Cerebellar cortex (tissue), 1 donor: ENCODE measurements at places on chromosomes 2 and 18.

GRCh38 chr2:121906170-121906569, 150.7 kb downstream of the TSN start:
- no peak for DNase-seq

GRCh38 chr2:71950256-71951082, 197.2 kb downstream of the CYP26B1 start:
- no peak for DNase-seq

- no peak for DNase-seq
Measured at GRCh38 chr2:10433947-10434885, 13.9 kb downstream of the ODC1 start.

- DNase-seq, result peak; percentile 72
Measured at GRCh38 chr2:172944022-172944793, 131.4 kb upstream of the MAP3K20 start.

GRCh38 chr18:54261894-54262293, 7.4 kb upstream of the POLI start:
- no peak for DNase-seq

DNA sequence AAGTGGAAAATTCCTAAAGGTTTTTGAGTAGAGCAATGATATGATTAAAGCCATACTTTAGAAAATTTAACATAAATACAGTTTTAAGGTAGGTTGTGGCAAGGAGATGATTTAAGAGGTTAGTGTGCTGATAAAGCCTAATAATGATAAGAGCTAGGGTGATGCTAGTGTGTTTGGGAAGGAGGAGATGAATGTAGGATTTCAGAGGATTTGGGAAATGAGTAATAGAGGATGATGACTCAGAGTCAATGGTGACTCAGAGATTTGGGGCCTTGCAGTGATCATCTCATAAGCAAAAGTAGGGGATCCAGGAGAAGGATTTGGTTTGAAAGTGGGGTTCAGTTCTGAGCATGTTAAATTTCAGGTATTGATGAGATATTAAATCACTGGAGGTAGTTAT, 23.3 kb downstream of the STAMBP start:
- DNase-seq, result no peak

DNA sequence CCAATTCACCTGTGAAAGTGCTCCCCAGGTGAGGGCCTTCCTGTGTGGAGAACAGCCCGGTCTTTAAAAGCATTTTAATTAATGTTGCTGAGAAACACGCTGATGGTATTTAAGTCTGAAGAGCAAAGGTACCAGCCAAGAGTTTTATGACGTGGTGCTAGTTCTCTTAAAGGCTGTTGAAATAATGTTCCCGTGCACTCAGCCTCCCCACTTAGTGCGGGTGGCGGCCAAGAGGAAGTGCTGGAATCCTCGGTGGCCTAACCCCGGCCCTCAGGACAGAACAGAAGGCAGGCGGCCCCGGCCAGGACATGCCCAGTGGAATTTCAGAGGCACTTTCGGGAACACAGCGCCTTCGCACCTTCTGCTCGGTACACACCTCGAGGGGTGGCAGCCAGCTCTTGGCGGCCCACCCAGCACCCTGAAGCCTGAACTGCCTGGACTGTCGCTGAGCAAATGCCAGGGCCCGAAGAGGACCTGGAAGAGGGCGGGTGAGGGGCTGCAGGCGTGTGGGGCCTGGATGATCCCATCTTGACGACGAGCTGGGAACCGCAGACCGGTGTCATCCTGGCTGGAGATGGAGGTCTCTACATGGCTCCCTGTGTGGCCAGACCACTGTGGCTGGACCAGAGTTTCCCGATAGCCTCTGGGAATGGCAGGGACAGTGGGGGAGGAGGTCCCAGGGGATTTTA, 142.9 kb downstream of the ASB1 start:
- no peak for DNase-seq

DNA sequence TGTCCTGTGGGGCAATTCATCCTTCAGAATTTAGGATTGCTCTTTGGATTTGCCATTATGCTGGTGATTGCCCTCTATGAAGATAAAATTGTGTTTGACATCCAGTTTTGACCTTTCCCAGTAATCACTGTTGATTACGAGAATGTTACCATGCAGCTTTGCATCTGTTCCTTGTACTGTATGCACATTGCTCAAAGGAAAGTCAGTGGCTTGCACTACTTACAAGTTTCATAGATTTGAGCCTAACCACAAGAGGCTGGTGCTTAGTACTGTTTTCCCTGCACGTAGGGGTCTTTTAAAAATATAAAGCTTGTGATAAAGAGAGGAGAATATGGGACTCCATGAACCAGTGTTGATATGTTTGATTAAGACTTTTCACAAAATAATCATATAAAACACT, 77.9 kb downstream of the SLC39A10 start:
- DNase-seq, result no peak

- peak; percentile 73 for DNase-seq
Measured at GRCh38 chr2:32061973-32062861, 1.1 kb upstream of the SPAST start.

DNA sequence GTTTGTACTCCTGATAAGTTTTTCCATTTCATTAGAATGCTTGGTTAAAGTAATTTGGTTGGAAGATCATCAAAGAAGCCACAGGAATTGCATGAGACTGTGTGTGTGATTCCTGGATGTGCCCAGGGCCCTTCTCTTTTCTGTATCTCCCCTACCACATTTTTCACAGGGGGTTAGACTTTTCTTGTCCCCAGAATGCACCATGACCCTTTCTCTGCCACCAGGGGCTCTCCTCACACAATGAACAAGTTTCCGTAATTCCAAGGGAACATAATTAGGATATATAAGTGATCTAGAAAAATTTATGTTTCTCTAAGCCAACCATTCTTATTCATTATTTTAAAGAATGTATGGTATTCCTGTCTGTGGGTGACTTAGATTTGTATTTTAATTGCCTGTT, 291.8 kb downstream of the NEDD4L start:
- DNase-seq, result no peak

GRCh38 chr2:109419960-109420370, 193.8 kb downstream of the SEPTIN10 start:
- DNase-seq, result peak; percentile 1

- no peak for DNase-seq
Measured at GRCh38 chr2:30792521-30792920, 14.7 kb downstream of the CAPN13 start.

DNA sequence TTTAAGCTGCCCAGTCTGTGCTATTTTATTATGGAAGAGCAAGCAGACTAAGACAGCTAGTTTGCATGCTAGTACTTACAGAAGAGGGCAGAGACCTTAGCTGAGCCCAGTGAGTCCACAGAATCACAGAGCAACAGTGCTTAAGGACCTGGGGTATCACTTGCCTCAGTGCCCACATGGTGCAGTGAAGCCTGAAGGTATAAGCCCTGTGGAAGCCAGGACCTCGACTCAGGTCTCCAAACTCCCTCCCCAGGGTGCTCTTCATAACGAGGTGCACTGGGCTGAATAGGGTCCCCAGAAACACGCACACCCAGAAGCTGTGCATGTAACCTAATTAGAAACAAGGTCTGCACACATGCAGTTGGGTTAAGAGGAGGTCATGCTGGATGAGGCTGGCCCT, 718.1 kb downstream of the GALR1 start:
- DNase-seq, result no peak

DNA sequence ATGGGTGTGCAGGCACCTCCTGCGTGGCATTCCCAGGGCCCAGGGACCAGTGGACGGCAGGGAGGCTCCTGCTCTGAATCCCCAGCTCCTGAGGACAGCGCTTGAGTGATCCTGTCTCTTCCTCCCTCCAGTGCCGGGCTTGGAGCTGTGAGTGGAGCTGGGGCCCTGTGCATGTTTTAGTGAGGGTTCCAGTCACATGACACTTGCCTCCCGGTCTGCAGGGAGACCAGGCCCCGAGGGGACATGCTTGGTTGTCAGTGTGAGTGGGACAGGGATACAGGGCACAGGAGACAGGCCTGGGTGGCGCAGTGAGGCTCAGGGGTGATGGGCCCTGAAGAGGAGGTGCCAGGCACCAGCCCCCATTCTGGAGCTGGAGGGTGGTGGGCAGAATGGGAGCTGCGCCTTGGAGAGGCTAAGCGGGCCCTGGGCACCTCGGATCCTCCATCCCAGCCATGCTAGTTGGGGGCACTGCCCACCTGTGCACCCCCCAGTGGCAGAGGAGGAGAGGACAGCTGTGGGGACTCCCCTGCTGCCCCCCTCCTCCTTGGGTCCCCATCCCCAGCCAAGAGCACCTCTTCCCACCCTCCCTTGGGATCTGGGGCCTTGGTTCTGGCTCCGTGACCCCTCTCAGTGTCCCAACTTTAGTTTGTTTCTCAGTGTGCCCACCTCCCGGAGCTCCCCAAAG, 12.0 kb downstream of the ARHGEF4 start:
- no peak for DNase-seq

GRCh38 chr2:72137498-72138010, 10.1 kb downstream of the CYP26B1 start:
- DNase-seq, result no peak

GRCh38 chr18:59484561-59485328, 125.7 kb upstream of the LMAN1 start:
- no peak for DNase-seq

DNA sequence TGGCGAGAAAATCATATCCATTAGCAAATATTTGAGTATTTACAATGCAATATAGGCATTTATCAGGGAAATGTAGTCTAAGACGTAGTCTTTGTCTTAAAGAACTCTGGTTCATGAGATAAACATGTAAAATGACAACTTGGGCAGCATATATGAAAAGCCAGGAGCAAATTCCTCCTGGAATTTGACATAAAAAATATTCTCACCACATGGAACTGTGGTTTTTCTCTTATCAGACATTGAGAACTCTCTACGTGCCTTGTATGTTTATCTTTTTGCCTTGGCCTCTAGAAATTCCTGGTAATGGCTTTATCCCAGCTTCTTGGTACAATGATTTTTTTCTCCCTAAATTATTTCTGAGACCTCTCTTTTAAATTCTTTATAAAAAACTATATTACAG, 2.8 kb downstream of the MAPK4 start:
- DNase-seq, result peak; percentile 14

DNA sequence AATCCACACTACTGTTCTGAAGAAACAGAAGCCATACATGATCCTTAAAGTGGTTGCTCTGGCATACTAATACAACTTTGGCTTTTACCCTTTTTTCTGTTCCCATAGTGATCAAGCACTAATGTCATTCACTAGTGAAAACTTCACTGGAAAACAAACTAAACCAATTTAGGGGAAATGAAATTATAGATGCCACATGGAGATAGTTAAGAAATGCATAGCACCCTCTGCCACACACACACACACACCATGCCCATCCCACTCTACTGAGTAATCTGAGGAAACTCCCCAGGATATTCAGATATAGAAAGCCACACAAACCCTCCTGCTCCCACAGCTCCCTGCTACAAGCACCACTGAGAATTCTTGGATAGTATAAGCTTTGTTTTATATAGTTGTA, 39.1 kb downstream of the SLC3A1 start:
- DNase-seq, result no peak

- no peak for DNase-seq
Measured at GRCh38 chr2:185318271-185318724, 420.3 kb upstream of the FSIP2 start.

DNA sequence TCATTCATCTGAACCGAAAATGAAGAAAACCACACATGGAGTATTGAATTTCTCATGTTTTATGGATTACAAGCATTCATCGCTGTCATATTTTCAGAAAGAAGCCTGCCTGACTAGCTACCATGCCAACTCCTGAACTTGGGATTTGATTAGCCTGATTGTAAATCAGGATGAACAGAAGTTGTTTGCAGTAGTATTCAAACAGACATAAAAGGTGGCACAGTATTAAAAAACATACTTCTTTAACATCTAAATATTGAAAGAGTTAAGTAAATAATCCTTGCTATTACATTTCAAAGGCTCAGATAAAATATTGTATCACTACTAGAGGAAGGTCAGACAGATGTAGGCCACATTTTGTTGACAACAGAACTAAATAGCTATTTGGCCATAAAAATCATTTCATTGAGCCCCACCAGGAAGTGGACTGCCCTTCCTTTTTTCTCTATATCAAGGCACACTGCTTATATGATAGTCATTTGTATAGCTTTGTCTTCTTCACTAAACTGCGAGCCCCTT, 21.6 kb downstream of the SLC38A11 start:
- DNase-seq, result no peak

GRCh38 chr2:21123473-21124393, at the start of gene TDRD15:
Gene TDRD15, plus strand, starts transcription at chr2:21123968. Its CDS starts 13,500 bp downstream, at chr2:21137468.
- DNase-seq, result no peak

DNA sequence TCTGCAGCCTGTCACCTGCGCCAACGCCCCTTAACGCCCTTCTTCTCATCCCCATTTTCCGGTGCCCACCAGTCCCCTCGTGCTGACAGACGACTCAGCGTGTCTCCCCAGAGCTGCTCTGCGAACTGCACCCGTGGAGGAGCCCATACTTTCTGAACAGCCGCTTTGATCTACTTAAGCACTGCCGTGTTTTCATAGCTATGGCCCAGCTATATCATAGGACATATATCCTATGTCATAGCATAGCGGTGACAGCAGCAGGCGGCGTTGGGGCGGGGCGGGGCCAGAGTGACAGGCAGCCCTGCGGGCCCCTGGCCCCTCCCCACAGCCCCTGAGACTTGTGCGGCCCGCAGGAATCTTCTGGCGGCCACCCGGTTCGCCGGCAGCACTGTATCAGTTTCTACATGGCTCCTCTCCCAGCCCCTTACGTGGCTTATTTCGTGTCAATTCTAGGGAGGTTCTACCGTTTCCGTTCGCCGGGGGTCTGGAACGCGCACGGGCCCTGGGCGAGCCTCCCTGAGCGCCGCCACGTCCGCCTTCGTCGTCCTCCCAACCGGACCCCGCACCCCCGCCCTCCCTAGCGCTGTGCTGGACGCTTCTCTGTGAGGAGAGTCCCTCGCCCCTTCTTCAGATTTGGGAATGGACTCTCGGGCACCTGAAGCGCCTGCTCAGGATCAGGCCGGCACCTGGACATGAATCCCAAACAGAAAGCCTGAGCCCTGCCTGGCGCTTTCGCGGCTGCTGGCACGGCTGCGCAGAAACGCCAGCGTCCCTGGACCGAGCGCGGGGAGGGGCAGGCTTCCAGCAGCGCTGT, 35.4 kb downstream of the PTPN18 start:
- peak; percentile 81 for DNase-seq

- no peak for DNase-seq
Measured at GRCh38 chr2:80141007-80141726, 163.4 kb downstream of the LRRTM1 start.

GRCh38 chr2:60641811-60642788, 88.6 kb upstream of the BCL11A start:
- peak; percentile 29 for DNase-seq

DNA sequence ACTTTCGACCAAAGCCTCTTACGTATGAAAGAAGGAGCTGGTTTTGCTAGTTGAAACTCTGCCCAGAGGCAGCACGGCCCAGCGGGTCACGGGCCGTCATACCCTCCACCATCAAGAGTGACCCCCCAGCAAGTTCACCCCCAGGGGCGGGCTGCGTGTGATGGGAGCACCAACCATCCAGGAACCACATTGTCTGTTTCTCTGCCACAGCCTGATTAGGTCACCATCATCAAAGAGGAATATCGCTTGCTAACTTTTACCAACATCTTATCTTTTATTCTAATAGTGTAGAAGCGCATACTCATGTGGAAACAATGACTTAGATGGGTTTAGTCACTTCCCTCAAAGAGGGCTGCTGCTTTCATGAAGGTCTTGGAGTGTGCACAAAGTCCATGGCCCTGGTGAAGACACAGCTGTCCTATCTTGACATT, 116.6 kb upstream of the SMIM21 start:
- no peak for DNase-seq

- no peak for DNase-seq
Measured at GRCh38 chr2:223486751-223487150, 115.4 kb downstream of the SCG2 start.
